ENCODE measurements at places on chromosomes 7 and 10.

- no peak for DNase-seq
Measured at GRCh38 chr7:87564296-87564963, 36.3 kb downstream of the ABCB1 start.

DNA sequence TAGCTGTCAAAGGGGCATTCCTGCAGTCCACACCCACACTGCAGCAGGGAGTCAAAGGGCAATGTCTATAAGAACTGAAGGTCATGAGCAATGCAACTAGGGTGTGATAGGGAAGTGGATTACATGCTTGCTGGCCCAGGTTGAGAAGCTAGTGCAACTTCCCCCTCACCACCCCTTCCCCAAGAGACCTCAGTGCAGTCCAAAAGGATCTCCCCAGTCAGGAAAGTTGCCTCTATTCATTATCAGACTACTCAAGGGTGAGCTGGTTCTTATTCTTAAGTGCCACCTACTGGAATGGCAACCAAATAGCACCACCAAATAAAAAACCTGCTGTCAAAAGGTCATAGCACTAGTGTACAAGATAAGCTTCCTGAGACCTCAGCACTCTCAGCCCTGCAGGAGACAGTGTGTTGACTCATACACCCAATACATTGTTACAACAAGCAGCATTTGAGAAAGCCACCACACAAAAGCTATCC lies 28.2 kb downstream of the MTERF1 start:
- no peak for DNase-seq

GRCh38 chr7:127758105-127758504 lies 106.1 kb downstream of the SND1 start:
- no peak for DNase-seq

- no peak for DNase-seq
Measured at GRCh38 chr7:25864511-25864910, 287.5 kb upstream of the NFE2L3 start.

- no peak for DNase-seq
Measured at GRCh38 chr10:71824333-71824732, 26.7 kb downstream of the PSAP start.

GRCh38 chr10:110540031-110540430 lies 27.5 kb upstream of the SMC3 start:
- DNase-seq: no peak

GRCh38 chr10:21673668-21674067 lies 139.6 kb downstream of the MLLT10 start:
- DNase-seq: no peak

DNA sequence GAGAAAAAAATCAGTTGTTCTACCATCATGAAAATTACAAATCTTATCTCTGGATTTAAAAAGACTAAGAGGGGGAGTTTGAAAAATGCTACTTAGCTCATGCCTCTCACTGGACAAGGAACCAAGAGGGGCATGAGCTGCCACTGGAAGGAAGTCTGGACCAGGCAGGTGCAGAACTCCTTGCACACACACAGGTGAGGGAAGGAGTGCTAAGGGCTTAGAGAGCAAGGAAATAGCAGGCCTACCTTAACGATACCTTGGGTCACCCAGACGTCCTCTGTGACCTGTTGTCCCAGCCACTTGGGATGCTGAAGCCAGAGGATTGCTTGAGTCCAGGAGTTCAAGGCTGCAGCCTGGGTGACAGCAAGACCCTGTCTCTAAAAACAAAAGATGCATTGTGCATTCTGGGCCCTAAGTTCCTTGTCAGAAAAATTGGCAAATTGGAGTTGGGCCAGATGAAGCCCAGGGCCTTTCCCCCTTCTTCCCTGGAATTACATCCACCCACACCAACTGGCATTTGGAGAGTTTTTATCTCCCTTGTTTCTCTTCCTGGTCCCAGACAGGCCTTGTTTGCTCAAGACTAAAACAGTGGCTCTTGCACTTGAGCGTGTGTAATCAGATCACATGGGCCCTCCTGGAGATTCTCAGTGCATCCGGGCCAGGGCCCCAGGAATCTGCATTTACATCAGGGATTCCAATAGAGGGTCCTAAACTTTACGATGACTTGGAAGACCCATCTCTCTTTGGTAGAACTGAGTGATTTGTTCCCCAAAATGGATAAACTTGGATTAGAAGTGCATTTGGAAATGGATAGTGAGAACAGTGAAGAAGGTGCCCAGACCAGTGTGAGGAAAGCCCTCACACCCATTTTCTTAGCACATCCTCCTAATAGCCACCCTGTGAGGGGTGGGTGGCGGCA lies 3.0 kb downstream of the DDIT4 start:
- DNase-seq: no peak

DNA sequence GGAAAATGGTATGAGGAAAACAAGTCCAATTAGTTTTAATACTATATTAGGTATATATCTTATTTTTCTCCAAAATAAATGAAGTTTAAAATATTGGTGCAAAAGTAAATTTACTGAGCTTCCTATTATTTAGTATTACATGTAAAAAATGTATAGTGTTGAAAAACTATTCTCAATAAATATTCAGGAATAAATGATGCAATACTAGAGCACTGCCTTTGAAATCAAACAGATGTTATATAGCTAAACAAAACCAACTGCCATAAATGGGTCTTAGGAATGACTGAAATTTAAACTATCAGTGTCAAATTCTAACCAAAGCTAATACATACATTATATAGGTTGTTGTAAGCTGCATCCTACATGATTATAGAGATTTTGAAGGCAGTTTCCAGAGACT lies 1434.0 kb upstream of the LRRTM3 start:
- DNase-seq: no peak

Data from activated naive CD4-positive, alpha-beta T cell (primary cell).